ENCODE measurements at places on chromosomes 7 and 10.

GRCh38 chr7:143429770-143430698 lies 13.2 kb upstream of the TAS2R60 start:
- no peak for DNase-seq

GRCh38 chr7:55592492-55592891 lies 20.2 kb upstream of the VOPP1 start:
- no peak for DNase-seq

DNA sequence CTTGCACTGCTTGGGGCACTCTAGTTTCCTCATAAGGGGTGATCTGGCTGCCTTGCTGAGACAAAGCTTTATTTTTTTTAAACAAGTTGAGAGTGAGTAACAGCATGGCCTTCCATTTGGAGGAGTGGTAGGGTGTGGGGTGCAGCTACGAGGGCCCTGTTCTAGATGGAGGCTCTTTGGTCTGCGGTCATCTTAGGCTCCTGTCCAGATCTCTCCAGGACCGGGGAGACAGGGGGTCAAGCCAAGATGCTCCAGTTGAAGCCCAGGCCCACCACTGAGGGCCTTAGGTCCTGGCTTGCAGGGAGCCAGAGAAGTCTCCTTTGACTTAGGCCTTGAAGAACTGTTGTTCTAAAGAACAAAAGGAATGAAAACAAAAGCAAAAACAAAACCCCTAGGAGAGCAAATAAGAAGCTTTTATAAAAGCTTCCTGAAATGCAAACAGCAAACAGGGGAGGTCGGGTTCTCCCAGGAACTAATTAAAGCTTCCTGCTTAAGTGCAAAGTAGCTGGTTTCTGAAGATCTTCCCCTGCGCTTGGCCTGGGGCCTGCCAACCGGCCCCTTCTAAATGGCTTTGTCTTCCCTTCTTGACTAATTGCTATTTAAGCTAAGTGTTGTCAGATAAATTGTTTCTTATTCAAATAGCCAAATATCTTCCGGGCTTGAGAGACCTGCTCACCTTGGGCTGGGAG lies 259.2 kb downstream of the GLRX3 start:
- DNase-seq: no peak

GRCh38 chr7:108261560-108262255 lies 131.5 kb upstream of the LAMB4 start:
- no peak for DNase-seq

- no peak for DNase-seq
Observed at GRCh38 chr7:131110297-131111080, 217.2 kb upstream of the MKLN1 start.

DNA sequence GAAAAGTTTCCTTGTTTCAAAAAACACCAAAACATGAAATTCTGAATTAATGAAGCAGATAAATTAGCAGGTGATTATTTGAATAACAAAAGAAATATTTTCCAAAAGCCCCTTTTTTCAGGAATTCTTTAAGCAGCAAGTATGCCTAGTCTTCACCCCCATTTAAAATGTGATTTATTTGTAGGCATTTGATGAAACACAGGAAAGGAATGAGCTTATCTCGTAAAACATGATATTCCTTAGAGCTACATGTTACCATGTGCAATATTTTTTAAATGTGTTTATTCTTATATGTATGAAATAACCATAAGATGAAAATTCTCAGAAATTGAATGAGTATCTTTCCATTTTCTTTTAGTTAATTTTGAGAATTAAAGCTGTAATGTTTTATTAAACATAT lies 106.1 kb downstream of the CHN2 start:
- no peak for DNase-seq

- DNase-seq: no peak
Observed at GRCh38 chr10:14519785-14520184, 189.1 kb upstream of the FRMD4A start.

DNA sequence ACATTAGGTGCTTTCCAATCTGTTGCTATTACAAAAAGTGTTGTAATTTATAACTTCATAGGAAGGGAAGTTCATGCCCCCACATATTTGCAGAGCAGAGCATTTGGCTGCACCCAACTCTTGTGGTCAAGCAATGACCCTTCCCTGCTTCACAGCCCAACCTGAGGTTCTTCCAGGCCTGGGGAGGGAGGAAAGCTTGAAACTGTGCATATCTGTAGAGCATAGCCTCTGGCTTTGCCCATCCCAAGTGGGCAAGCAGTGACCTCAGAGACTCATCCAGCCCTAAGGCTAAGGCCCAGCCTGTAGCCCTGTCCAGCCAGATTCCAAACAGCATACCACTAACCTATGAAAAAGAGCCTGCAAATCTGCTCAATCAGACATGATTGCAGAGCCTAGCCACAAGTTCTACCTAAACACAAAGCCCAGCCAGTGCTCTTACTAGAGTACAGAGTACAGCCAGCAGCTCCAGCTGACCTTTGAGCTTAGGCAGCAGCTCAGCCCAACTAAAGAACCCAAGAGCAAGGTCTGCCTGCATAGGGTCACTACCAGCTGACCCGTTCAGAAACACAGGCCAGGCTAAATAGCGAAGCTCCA lies 14.4 kb upstream of the GSTK1 start:
- DNase-seq: no peak

GRCh38 chr7:26551740-26552139 lies 260.1 kb downstream of the SNX10 start:
- no peak for DNase-seq

DNA sequence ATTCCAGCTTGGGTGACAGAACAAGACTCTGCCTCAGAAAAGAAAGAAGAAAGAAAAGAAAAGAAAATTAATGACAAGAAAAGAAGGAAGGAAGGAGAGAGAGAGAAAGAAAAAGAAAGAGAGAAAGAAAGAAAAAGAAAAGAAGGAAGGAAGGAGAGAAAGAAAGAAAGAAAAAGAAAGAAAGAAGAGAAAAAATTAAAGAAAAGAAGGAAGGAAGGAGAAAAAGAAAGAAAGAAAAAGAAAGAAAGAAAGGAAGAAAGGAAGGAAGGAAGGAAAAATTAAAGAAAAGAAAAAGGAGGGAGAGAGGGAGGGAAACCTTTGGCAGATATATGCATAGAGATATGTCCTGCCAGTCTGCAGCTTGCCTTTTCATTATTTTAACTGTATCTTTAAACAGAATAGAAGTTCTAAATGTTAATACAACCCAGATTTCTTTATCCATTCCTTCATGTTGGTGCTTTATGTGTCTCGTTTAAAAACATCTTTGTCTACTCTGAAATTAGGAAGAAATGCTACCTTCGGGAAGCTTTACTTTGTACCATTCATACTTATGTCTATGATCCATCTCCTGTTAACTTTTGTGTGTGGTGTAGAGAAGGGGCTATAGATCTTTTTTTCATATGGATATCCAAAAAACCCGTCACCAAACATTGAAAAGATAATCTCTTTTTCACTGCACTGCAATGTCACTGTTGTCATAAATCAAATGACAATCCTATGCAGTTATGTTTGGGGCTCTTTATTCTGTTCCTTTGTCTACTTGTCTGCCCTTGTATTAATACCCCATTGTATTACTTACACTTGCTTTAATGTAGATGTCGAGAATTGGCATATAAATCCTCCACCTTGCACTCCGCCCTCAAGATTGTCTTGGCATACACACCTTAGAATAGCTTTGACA lies 70.8 kb downstream of the VSTM4 start:
- no peak for DNase-seq

DNA sequence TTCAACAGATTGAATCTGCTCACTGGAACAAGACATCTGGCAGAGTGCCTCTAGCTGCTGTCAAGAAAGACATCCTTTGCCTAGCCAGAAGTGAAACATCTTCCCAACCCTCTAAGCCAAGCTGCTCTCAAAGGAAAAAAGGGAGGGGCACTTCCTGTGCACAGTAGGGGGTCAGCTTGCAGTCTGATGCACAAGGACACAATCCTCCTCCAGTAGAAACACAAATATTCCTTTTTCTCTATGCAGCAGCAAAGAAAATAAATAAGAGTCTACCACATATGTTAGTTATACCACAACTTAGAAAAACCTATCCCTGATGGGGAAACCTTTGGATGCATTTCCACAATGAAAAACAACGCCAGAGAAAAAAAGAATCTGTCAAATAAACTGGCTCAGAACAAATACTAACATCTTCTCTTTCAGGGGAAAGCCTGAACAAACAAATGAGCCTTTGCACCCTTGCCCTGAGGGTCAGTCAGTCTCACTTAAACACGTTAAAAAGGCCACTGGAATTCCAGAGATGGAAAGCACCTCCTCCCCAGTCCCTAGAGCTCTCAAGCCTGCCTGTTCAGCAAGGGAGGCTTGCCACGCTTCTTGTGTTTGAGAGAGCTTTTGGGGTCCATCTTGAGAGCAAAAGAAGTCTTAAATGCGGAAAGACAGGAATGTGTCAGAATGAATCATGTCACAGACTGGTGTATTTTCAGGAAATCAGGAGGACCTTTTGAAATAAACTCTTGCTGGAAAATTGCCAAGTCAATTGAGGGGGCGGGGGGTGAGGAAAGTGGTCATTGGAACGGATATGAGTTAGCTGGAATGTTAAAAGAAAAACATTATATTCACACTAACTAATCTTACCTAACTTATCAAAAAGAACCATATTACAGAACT lies 7.5 kb downstream of the LAMB1 start:
- DNase-seq: no peak

- DNase-seq: no peak
Observed at GRCh38 chr10:117556356-117556755, 13.8 kb downstream of the EMX2 start.

GRCh38 chr7:94590526-94591162 lies 65.3 kb downstream of the SGCE start:
- no peak for DNase-seq

Measured in GM13976 (cell line).